Esophagus mucosa (tissue), 1 donor: ENCODE measurements at places on chromosomes 13 and 19.

GRCh38 chr13:59493436-59493965, 670.2 kb downstream of the DIAPH3 start:
- no peak for ATAC-seq

DNA sequence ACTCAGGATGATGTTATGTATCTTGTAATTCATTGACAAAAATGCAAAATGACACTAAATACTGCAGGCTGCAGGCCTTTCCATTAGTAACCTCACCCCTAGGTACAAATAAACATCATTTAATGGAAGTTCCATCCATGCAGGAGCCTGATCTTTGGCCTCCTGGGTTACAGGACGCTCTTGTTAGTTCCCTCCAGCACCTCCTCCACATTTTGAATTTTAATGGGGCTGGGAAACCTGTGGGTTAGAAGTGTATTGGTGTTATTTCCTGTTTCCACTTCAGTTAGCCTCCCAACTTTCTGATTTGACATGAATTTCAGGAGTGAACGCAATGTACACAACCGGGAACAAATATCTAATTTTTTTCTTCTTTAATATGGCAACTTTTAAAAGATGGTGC, 237.1 kb upstream of the ARGLU1 start:
- ATAC-seq, result no peak

DNA sequence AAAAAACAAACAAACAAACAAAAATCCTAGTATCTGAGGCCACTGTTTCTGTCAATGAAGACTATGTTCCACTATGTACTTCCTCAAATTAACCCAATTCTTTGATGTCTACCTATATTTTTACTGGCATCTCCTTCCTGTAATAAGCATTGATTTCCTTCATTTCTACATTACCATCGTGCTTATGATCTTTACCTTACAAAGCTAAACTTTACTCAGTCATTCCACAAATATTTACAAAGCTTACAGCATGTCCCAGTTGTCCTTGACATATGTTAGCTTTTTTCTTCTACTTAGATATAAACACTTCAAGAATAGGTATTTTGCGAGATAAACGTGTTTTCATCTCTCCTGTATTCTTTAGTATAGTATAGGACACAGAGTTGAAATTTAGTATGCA, 1090.9 kb downstream of the PCDH9 start:
- no peak for ATAC-seq

GRCh38 chr13:23794267-23795161, 94.7 kb downstream of the MIPEP start:
- no peak for ATAC-seq

DNA sequence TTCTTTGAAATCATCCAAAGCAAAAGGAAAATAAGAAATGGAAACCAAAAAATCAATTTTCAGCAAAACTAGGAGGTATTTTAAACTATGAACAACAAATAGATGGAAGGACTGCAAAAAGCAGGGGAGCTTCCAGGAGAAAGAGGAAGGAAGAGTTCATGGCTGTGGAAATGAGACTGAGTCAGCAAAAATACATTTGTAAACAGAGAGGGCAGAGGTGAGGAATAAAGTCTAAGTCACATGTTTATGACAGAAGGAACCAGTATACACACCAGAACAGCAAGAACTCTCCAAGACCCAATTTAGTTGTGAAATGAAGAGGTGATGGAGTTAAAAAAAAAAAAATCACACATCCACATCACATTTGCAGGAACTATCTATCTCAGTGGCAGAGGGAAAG, 69.6 kb downstream of the RNASEH2B start:
- no peak for ATAC-seq

DNA sequence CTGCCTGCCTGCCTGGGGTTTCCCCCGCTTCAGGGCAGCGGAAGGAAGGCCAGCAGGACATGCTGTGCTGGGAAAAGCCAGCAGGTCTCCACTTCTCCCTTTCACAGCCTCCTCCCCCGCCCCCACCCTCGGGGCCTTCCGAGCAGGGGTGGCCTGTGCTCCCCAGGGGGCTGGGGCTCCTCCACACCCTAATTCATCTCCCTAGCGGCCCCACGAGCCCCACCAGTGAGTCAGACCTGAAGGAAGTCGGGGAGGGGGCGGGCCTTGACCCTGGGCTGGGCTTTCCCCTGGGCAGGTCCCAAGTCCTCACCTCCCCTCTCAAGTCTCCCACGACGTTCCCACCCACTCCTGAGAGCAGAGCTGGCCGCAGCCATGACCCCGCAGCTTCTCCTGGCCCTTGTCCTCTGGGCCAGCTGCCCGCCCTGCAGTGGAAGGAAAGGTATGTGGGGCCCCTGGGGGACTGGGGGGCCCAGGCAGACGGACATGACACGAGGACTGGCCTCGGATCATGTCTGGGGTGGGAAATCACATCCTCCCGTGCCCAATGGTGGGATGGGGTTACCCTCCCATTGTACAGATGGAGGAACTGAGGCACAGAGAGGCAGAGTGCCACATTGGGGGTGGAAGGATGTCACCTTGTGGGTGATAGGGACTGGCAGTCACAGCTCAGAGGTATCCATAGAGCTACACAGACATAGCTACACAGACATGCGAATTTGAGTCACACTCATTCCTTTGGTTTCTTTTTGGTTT, at the start of gene EBI3:
EBI3 (plus strand) TSS at position 345 of the 753 bp plus-strand sequence; CDS start at position 373, 28 bp downstream.
- ATAC-seq, result peak; percentile 12
